Stimulated activated CD4-positive, alpha-beta T cell treated with anti-CD3 and anti-CD28 coated beads, TNF-alpha, amount 100 ng/mL, for 1 hour (primary cell): ENCODE measurements at places on chromosomes 1 and 21.
A peak's percentile ranks its signal among the peaks of the same experiment; 100 is the strongest.

DNA sequence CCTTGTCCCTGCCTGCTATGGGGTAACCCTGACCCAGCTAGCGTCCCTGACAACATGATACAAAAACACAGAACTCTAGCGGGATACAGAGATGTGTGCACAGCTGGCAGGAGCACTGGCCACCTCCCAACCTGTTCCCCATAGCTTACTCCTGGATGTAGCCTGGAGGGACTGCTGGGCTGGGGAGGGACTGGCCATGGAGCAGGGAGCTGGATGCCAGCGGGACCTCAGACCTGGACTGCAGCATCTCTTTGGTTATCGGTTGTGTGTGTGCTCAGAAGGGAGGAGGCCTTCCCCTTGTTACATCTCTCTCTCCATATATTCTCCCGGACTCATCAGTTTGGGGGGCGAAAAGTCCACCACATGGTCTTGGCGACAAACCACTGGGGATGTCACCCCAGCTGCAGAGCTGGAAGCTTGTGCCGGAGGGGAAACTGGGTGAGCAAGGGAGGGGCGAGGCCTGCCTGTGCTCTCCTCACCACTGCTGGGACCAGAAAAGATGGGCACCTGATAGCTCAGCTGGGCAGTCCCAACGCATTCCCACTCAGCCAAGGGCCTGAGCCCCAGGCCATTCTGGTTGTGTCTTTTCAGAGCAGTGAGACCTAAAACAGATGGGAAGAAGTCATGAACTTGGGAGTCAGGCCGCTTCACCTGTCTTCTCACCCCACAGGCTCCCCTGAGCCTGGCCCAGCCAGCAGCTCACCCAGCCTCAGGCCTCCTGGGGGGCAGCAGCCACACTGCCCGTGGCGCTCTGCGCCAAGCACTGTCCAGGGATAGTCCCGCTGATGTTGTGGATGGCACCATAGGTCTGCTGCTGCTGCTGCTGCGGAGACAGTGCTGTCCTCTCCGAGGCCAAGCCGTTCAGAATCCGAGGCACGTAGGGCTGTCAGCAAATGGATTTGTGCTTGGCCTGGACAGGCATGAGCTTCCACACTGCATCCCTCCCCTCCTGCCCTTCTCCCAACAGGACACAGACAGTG is 35.6 kb downstream of the TMEM63A start:
- DNase-seq: no peak

GRCh38 chr1:69787151-69787550 is 219.4 kb downstream of the LRRC7 start:
- no peak for DNase-seq

DNA sequence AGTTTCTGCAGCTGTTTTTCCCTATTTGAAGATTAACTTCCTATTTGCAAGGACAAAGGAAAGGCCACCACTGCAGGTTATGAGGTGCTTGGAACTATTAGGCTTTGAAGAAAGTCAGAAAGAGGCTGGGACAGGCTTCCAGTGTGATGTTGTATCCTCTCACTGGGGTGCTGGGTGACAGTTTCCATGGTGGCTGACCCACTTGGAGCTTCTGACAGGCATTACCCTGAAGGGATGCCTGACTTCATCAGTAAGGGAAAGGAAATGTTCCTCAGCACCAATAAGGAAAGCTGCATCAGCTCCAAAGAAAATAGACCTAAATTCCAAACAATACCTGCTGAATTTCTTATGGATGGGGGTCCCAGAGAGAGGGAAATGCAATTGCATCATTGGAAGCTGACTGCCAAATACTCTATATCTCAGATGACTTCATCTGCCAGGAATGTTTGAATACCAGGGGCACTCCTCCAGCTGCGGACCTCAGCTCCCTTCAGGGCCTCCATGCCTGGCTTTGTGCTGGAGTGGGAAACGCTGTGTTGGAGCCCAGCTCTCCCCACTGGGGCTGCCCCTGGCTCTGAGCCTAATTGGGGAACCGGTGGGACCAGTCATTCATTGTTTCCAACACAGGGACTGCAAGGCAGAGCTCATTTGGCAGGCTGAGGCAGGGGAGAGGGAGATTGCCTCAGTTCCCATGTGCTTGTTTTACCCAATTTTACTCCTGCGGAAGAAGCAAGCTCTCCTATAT is 76.6 kb downstream of the RGL1 start:
- DNase-seq: no peak

DNA sequence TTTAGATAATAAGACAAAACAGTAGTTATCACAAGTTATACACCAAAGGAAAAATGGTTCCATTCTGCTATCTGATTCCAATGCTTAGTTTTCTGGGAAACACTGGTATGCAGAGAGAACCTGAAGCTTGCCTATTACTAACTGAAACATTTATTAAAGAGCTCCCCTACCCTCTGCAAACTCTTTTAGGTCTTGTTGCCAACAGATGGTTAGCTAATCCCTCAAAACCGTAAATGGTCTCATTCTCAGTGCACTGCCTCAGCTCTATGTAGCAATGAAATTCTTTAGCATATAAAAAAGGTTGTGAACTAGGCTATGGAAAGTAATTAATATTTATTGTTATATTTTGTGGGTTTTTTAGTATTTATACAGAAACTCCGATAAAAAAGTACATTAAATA is 20.4 kb downstream of the C21orf91 start:
- DNase-seq: no peak

- no peak for DNase-seq
Measured at GRCh38 chr1:235588916-235589515, 60.6 kb downstream of the GNG4 start.

DNA sequence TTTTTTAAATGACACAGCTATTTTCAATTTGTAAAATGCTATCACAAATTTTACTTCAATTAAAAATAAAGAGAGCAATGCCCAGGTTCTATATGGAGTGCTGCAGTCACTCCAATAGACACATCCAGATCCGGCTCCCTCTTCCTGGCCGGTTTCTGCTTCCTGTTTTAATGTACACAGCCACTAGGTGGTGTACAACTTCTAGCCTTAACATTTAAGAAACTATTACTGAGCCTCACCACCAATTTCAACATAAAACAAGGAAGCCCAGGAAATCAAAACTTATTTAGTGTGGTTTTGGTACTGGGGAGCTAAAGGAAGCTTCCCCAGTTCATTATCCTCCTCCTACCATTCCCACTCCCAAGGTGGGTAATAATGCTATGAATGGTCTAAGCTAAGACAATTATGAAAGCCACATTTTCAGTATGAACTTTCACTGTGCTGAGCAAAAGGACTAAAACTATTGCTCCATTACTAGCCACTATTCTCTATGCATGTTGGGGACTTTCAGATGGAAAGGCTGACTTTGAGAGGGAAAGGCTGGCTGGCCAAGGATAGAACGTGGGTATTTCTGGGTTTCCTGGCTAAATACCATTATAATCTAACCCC is 25.5 kb upstream of the MTMR11 start:
- DNase-seq: peak; percentile 12

GRCh38 chr1:165353731-165354671 is 2.5 kb downstream of the LMX1A start:
- DNase-seq: no peak

DNA sequence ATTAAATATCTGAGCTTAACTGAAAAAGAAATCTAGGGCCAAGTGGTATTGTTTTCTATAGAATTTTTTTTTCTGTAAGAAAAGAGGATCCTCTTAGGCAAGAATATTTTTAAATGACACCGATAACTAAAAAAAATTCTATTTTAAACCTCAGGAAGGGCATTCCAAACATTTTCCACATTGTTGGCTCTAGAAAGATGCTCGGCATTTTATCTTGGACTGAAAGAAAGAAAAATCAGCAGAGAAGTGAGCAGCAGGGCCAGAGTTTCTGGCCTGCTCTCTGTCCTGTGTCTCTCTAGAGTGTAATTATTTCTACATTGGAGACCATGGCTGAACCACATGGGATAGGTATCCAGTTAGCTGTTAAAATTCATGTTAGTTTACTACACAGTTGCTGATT is 192.5 kb upstream of the GREM2 start:
- DNase-seq: no peak

DNA sequence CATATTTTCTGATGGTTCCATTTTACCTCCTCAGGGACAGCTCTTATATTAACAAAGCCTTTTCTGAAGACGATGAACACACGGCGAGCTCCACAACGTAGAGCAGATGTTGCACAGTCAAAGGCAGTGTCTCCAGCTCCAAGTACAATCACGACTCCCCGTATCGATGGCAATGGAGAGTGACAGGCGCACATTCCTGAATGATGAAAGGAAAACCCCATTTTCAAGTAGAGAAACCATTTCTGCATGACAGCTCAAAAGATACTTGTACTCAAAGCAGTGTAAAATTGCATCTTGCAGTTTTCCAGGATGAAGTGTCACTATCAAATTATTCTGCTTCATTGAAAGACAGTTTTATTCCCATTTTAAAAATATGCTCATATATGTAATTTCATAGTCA is 327.6 kb downstream of the DPYD start:
- no peak for DNase-seq

DNA sequence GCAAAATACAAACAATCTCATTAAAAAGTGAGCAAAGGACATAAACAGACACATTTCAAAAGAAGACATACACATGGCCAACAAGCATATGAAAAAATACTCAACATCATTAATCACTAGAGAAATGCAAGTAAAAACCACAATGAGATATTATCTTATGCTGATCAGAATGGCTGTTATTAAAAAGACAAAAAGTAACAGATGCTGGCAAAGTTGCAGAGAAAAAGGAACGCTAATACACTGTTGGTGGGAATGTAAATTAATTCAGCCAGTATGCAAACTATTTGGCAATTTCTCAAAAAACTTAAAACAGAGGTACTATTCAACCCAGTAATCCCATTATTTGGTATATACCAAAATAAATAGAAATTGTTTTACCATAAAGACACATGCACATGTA is 32.2 kb upstream of the TNFSF18 start:
- no peak for DNase-seq

- DNase-seq: no peak
Measured at GRCh38 chr1:11571906-11572616, 82.2 kb downstream of the FBXO2 start.

DNA sequence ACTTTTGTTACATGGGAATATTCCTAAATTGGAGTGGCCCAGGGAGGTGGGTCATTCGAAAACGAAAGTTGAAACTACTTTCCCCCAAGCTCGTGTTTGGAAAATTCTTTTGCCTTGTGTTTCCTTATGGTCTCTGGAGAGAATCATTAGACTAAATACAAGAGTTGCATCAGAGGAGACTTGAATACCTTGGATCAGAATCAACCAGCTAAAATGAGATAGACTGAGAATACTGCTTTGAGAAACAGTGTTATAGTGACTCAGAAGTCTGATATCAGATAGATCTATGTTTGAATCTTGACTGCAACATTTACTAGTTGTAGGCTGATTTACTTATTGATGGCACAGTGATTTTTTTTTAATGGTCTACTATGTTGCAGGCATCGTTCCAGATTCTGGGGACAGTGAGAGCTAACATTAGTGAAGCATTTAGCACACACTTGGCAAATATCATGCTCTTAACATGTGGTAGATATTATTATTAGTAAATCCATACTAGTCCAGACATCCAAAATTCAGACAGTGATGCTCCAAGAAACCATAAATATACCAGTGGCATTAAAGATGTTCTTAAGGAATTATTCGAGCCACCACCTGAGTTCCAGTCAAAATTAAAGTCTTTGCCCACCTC is 12.9 kb upstream of the ACTN2 start:
- no peak for DNase-seq

DNA sequence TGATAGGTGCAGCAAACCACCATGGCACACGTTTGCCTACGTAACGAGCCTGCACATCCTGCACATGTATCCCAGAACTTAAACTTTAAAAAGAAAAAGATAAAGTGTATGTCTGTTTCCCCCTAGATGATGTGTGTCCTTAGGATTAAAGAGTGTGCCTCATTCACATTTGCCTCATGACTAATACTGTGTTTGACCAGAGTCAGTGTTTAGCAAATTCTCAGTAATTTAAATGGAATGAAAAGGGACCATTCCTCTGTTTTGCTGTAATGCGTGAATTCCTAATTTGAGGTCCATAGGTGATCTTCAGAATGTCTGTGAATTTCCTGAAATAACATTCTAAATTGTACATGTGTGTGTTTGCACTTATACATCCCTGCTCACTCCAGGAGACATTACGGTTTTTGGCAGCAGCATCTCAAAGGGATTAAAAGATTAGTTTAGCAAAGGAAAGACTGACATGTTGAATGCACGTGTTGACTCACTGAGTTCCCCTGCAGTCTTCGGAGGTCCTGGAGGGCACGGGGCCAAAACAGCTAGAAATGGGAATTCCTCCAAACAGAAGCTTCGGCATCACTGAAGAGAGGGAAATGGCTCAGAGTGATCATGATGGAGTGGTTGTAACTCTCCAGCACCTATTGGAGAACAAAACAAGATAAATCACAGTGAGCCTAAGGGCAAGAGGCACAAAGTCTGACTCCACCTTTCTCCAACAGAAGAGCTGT is 19.1 kb upstream of the SLC35F3 start:
- DNase-seq: no peak

DNA sequence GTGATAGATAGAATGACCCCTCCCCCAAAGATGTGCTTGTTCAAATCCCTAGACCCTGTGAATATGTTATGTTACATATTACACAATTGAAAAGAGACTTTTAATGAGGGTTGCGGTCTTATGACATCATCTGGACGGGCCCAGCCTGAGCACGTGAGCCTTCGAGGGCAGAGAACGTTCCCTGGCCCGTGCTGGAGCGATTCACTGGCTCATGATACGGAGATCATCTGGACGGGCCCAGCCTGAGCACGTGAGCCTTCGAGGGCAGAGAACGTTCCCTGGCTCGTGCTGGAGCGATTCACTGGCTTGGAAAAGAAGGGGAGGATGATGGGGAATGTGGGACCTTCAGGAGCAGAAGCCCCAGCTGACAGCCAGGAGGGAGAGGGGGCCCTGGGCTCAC is 34.4 kb upstream of the COL18A1 start:
- no peak for DNase-seq

- no peak for DNase-seq
Measured at GRCh38 chr1:115076384-115076915, 12.9 kb downstream of the TSPAN2 start.

DNA sequence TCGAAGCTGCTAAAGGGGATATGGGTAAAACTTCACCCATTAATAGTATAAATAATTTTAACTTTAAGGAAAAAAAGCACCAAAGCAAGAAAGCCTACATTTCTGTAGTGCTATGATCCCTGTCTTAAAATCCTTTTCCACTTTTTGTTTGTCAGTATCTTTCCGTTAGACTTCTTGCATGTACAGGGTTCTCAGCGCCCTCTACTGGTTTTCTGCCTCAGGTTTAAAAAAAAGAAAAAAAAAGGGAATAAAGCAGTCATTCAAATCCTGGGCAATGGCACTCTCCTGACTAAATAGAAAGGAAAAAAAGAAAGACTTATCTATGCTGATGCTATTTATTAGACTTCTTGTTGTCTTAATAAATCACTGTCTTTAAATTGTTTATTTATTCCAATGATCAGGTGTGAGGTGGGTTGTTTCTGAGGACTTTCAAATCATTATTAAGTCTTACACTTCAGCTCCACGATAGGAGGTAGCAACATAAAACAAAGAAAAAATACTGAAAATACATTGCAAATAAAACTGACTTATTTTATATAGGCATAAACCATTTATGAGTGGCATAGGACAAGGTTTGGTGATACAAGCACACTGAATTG is 475.4 kb upstream of the NR5A2 start:
- DNase-seq: no peak
